HAP-1 (cell line): ENCODE measurements at places on chromosomes 7 and 10.

- DNase-seq = no peak
Measured at GRCh38 chr7:39838326-39838725, 111.7 kb upstream of the CDK13 start.

- no peak for DNase-seq
Measured at GRCh38 chr7:69176841-69177240, 421.4 kb upstream of the AUTS2 start.

DNA sequence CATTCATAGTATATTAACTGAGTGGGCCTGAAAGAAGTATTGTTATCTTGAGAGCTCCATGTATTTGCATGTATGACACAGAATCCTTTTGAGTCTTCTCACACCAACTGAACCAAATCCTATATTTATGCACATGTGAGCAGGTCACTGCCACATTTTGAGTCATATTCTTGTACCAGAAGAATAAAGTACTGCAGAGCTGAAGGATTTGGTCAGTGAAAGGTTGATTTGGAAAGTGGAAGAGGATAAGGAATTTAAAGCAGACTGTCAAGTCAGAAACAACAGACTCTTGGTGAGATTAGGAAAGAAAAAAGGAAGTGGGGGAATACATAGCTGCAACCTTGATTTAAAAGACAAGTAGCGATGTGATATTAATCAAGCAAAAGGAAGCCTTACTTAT is 121.8 kb downstream of the ARID5B start:
- DNase-seq = no peak

DNA sequence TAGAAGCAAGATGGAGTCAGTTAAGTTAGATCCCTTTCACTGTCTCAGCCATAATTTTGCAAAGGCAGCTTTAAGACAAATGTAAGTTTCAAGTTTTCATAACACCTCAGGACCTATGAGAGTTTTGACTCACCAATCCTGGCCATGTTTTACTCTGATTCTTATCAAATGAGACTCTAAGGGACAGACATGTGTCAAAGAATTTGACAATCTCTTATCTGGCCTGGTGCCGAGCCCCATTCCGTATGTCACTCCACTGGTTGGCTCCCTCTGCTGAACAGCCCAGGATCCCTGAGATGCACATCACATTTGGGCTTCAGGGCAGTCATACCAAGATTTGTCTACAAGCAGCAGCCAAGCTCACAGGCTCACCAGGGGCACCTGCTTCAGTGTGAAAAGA is 187.6 kb upstream of the STK17A start:
- no peak for DNase-seq

DNA sequence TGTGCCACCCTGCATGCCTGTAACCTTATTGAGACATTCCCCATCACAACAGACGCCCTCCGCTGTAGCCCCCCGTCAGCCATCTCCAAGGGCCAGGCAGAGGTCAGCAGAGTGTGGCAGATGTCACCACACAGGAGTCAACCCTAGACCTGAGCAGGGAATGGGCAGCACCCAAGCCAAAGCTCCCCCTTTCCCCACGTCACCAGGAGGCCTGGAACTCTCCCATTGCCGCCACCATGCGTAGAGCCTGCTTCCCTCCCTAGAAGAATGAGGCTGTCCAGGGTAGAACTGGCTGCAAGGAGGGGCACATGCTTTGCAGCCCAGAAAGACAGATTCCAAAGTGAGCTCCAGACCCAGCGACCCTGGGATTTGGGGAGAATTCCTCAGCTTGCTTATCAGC is 342.9 kb downstream of the TNS3 start:
- no peak for DNase-seq

DNA sequence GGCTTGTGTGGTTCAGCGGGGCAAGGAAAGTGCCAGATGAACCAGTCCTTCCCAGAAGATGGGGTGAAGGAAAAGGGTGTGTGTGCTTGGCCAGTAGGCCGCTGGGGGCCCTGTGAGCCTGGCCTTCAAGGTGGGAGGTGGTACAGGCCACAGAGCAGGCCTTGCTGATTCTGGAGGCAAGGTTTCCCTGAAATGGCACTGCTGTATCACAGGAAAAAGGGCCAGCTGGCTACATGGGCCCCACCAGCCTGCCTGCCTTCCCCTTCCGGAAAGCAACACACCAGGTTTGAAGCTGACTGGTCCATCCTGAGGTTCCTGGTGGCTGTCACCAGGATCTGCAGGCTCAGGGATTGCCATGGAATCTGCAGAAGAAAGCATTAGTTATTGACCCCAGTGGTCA is 12.5 kb downstream of the MMRN2 start:
- DNase-seq = no peak

GRCh38 chr10:63593576-63593975 is 72.4 kb downstream of the REEP3 start:
- DNase-seq = no peak
